ENCODE measurements at places on chromosomes 7 and 10.

GRCh38 chr7:45601094-45601493 is 26.9 kb downstream of the ADCY1 start:
- no peak for DNase-seq

DNA sequence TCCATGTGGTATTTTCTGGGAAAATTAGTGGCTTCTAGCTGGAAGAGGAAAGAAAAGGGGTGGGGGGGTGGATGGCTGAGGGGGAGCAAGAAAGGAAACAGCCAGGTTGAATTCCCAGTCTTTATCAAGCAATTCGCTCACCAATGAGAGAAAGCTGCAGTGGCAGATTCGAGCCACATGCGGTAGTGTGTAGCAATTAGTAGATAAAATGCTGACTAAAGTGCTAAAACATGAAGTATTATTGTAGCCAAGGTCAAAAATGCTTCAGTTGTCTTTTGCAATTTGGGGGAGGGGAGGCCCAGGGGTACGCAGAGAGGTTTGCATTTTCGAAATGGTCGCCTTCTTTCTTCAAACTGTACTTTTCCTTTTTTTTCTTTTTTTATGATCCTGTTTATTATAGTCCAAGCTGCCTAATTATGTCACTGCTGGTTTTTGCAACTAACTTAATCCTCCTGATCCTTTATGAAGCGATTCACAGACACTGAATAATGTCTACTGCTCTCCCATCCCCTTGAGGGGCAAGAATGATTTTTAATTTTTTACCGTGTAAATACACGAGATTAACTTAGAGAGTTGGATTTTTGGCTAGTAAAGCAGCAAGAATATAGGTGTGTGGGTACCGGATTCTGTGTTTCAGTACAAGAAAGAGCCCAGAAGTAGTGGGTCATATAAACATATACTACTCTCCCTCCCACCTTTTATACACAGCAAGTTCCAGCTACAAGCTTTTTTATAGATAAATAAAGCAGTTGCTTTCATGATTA is 3.6 kb upstream of the ARID5B start:
- no peak for DNase-seq

- DNase-seq, result no peak
Measured at GRCh38 chr7:34044734-34045353, 139.5 kb downstream of the BMPER start.

DNA sequence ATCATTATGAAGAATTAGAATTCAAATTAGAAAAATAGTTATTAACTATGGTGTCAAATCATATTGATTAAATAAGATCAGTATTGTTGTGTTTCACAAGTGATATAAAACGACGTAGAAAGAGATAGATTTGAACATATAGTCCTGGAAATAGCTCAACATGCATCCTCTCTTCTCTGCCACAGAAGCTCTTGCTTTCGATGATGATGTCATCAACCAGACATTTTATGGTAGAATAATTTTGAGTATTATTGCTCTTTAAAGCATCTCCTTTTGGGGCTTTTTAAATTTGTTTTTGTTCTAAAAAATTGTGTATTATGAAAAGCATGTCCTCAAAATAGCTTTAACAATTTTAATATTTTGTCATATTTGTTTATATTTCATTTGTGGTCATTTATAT is 95.0 kb downstream of the DGKB start:
- DNase-seq, result no peak

DNA sequence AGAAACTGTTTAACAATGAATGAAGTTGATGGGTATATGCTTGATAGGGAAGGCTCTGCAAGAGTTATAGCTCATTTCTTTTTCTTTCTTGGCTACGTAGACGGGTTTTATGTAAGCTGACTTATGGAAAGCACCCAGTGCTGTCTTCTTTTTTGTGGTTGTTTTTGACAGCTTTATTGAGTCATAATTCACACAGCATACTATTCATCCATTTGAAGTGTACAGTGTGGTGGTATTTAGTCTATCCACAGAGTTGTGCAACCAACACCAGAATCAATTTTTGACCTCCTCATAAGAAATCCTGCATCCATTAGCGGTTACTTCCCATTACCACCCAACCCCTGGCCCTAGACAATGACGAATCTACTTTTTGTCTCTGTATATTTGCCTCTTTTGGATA is 240.6 kb upstream of the KIAA1217 start:
- DNase-seq, result no peak

DNA sequence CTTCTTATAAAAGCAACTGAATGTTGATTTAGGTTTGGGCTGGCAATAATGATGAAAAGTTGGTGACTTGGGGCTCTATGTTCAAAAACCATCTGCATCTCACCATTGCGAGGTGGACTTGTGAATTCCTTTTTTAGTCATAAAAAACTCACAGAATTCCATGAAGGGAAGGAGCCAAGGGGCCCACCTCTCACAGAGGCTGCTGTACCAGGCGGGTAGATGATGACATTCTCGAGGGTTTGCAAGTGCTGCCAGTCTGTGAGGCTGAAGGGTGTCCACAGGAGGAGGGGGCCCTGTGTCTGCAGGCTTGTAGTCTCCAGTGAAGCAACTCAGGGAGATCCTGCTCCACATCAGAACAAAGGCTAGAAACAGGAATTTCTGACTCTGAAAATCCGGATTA is 195.5 kb upstream of the ZNF32 start:
- DNase-seq, result no peak

- no peak for DNase-seq
Measured at GRCh38 chr10:51881213-51881612, 181.8 kb upstream of the CSTF2T start.

DNA sequence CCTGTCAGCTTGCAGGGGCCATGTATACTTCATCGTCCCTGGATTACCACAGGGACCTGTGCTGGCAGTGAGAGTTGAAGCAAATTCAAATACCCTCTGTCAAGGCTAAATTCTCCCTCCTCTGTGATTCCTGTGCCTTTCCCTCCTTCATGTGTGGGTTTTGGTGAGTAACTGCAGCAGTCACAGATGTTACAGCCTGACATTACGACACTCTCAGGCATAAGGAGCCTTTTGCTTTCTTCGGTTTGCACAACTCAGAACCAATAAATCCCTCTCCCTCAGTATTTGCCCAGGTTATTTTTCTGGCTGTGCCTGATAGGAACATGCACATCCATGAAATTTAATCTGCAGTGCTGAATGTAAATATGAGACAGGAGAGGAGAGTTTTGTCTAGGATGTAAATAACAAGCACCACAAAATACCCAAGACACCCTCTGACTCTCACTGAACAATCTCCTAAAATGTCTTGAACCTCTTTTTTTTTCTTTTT is 997.2 kb upstream of the GHITM start:
- DNase-seq, result no peak

DNA sequence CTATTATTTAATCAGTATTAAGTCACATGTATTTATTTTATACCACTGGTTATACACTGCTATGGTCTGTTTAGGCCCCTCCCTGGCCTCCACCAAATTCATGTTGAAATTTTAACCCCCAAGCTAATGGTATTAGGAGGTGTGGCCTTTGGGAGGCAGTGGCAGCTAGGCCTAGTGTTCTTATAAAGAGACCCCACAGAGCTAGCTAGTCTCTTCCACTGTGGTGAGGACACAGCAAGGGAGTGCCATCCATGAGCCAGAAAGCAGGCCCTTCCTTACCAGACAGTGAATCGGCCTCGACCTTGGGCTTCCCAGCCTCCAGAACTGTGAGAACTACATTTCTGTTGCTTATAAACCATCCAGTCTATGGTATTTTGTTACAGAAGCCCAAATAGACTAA is 28.7 kb downstream of the RBM48 start:
- DNase-seq, result no peak

DNA sequence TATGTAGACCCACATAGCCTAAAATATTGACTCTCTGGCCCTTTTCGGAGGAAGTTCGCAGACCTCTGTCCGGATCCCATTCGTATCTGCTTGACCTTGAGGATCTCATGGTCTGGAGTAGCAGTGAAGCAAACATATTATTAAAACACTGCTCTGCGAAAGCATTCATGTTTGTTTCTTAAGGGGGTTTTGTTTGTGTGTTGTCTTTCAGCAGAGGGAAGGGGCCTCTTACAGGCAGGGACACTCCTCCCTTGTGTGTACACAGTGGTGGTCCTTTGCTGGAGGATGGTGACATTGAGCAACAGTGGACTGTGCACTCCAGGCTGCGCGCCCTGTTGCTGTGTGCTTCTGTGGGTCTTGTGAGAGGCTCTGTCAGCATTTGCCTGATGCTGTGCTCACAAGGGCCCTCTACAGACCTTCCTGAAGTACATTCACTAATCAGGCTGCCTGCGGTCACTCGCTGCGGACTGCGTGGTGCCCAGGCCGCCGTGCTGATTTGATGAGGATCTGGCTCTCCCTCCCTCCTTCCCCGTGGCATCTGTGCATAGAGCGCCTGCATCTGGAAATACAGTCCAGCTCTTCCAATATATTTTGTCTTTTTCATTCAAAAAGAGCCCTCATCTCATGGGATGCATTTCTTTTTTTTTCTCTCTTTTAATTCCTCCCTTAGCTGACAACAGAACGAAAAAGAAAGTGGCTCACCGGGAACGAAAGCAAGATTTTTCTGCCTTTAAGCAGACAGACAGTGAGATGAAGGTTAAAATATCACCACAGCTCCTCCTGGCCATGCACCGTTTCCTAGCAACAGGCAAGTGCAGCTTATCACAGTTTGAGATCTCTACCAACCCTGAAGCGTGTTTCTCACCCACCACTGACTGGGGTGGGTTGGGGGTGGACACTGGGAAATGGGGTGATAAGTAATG is 135.8 kb downstream of the CNNM2 start:
- DNase-seq, result no peak
